ENCODE measurements at places on chromosomes 11 and 22.

DNA sequence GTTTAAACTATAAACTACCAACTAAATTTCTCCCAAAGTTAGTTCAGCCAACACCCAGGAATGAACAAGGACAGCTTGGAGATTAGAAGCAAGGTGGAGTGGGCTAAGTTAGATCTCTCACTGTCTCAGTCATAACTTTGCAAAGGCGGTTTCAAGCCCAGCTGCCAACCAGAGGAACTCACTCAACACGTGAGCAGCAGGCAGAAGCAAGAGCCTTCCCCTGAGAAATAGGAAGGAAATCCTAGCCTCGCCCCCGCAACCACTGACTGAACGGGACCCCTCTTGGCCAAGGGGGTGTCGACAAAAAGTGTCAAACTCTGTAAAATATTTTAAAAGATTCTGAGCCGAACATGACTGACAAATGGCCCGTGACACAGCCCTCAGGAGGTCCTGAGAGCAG lies 4.4 kb upstream of the KRTAP5-9 start:
- no peak for DNase-seq

GRCh38 chr11:22130462-22131053 lies 62.3 kb upstream of the ANO5 start:
- no peak for DNase-seq

DNA sequence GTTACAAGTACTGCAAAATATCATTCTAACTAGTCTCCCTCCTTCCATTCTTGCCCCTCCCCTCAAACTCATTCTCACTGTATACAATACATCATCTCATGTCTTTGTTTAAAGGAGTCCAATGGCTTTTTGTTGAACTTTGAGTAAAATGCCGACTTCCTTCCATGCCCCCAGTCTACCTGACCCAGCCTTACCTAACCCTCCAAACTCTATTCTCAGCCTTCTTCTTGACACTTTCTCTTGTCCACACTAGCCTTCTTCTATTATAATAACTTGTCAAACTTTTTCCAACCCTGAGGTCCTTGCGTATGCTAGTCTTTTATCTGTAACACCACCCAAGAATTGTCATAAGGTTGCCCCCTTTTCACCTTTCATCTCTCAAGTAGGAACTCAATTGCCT lies 1011.4 kb upstream of the CCDC90B start:
- DNase-seq, result no peak

GRCh38 chr11:46159680-46160079 lies 38.4 kb upstream of the PHF21A start:
- no peak for DNase-seq

DNA sequence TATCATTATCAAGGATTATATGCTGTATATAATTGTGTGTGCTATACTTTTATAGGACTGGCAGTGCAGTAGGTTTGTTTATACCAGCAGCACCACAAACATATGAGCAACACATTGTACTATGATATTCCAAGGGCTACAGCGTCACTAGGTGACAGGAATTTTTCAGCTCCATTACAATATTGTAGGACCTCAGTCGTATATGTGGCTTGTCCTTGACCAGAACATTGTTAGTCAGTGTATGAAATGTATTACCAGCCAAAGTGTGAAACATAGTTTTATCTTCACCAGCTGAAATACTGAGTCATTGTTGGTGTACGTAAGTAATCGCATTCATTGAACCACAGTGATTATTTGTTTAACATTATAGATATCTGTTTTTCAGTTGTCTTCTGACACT lies 20.4 kb downstream of the JHY start:
- no peak for DNase-seq

GRCh38 chr11:61004180-61004611 lies 32.7 kb downstream of the CD6 start:
- peak; percentile 52 for DNase-seq

- no peak for DNase-seq
Observed at GRCh38 chr11:75888416-75888815, 73.4 kb downstream of the UVRAG start.

GRCh38 chr11:85889676-85890579 lies 34.7 kb downstream of the CCDC83 start:
- DNase-seq, result no peak

DNA sequence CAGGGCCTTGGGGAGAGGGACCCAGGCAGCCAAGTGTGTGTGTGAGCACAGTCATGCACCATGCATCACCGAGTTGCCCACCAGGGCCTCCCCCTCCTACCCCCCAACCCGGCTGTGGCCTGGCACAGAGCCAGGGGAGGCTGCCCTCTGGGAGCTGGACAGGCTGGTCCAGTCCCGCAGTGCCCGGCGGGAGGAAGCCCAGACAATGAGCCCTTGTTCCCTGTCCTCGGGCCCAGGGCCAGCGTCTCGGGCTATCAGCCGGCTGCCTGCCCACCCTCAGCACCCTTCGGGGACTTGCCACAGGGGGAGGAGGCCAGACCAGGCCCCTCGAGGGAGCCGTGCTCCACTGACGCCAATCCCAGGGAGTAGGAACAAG lies 4.5 kb downstream of the LRRC75B start:
- no peak for DNase-seq

DNA sequence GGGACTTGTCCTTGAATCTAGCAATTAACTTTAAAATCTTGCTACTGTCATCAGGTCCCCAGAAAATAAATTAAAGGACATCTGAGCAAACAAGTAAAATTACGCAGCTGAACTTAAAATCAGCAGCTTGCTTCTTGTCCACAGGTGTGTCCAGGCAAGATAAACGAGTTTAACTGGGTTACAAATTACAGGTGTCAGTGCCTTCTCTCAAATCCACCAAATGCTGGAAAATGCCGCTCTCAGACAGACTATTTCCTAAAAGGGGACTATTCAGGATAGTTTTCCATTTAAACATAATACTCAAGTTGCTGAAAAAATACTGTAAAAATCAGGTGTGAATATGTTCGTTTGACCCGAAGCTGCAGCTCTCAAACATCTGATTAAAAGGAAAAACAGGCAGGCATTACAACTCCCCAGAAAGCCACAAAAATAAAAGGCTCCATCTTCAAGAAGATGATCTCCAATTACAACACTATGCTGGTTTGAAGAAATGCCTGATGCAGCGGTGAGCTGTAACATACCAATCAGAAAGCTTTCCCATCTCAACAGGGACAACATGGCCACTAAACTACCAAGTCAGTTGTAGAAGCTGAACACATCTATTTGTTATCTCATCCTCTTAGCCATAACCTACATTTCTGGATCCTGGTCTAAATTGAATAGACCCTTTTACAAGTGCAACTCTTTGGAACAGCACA lies 82.1 kb downstream of the CADM1 start:
- DNase-seq, result no peak

- DNase-seq, result no peak
Observed at GRCh38 chr11:71397961-71398360, 50.2 kb downstream of the DHCR7 start.

DNA sequence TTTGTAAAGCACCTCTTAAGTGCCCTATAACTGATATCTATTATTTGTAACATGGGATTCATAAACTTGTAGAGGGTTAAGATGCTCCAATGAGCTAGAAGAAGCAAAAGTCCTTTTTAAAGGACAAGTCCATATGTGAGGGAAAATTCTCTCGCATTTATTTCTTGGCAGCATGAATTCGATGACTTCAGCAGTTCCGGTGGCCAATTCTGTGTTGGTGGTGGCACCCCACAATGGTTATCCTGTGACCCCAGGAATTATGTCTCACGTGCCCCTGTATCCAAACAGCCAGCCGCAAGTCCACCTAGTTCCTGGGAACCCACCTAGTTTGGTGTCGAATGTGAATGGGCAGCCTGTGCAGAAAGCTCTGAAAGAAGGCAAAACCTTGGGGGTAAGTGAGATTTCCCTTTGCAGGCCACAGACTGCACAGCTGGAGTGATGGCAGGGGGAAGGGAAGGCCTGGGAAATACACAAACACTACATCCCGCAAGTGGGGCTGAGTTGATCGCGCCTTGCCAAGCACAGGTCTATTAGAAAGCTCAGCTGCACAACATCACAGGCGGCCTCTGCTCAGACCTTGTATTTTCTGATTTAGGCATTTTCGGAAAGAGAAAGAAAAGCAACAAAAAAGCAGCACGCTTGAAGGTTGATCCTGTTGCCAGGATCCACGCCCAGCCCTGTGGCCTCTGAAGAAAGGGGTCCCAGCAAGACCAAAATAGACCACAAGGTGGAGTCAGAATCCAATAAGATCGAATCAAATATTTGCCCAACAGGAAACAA lies 1.5 kb downstream of the MS4A8 start:
- DNase-seq, result peak; percentile 27

DNA sequence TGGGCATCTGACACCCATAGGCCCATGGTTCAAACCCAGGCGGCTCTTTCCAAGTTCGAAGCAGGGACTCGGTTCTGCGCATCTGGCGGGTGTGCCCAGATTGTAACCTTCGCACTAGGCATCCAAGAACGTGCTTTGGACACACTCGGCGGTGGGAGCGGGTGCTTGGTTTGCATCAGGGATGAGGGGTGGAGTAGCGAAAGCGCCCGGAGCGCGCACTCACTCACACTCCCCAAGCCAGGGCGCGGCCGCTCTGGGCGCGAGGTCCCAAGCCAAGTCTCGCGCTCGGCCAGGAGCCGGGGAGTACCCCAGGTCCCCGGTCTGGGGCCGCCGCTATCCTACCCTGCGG lies 243 bp upstream of the SYT9 start:
- no peak for DNase-seq

GRCh38 chr11:1112351-1113191 lies 37.9 kb downstream of the MUC2 start:
- no peak for DNase-seq

DNA sequence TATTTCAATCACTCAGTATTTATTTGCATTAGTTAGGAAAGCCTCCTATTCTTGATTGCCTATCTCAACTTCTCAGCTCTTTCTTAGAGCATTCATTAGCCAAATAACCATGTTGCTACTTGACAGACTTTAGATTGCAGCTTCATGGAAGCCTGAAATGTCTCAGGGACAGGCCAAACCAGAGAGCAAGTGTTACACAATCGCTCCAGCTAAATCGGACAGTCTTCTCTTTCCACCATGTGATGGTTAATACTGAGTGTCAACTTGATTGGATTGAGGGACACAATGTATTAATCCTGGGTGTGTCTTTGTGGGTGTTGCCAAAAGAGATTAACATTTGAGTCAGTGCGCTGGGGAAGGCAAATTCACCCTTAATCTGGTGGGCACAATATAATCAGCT lies 106.5 kb upstream of the DRD2 start:
- no peak for DNase-seq

Measured in activated CD4-positive, alpha-beta T cell treated with anti-CD3 and anti-CD28 coated beads, Interleukin-10, Interleukin-2, amounts not matched to agents 100 ng/mL and 50 ng/mL, durations not matched to agents 16 hours and 8 hours (primary cell).